ENCODE measurements at places on chromosomes 7 and 10.

- no peak for DNase-seq
Measured at GRCh38 chr7:4202154-4202736, 479.9 kb upstream of the FOXK1 start.

DNA sequence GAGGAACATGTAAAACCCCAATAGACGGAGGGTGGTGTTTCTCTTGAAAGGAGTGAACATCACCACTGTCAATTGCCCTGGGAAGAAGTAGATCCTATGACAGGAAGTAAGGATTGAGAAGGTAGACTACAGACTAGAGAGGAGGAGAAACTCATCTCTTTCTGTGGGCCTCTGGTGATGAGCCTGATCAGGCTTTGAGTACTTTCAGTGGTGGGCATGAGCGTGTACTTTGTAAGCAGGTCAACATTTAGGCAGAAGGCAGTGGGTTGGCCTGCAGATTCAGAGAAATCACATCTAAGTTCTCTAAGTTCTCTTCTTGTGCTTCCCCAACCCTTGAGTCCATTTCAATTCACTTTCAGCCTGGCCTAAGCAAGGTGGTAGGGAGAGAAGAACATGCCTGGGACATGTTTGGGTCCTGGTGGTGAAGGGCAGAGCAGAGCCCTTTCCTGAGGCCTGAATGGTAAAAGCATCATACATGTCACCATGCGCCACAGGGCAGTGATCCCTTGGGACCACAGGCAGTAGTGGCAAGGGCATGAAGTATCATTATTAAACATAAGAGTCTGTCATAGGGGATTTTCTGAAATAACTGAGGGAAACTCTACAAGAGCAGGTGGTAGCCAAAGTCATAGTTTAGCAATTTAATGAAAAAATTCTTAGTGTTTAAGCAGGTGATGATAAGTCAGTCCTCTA, 56.4 kb upstream of the ANKRD1 start:
- no peak for DNase-seq

- no peak for DNase-seq
Measured at GRCh38 chr7:9835199-9835598, 1138.5 kb upstream of the PHF14 start.

GRCh38 chr7:148598351-148598750, 7.8 kb downstream of the C7orf33 start:
- DNase-seq, result no peak

GRCh38 chr7:22559829-22560489, 60.0 kb upstream of the STEAP1B start:
- DNase-seq, result no peak

DNA sequence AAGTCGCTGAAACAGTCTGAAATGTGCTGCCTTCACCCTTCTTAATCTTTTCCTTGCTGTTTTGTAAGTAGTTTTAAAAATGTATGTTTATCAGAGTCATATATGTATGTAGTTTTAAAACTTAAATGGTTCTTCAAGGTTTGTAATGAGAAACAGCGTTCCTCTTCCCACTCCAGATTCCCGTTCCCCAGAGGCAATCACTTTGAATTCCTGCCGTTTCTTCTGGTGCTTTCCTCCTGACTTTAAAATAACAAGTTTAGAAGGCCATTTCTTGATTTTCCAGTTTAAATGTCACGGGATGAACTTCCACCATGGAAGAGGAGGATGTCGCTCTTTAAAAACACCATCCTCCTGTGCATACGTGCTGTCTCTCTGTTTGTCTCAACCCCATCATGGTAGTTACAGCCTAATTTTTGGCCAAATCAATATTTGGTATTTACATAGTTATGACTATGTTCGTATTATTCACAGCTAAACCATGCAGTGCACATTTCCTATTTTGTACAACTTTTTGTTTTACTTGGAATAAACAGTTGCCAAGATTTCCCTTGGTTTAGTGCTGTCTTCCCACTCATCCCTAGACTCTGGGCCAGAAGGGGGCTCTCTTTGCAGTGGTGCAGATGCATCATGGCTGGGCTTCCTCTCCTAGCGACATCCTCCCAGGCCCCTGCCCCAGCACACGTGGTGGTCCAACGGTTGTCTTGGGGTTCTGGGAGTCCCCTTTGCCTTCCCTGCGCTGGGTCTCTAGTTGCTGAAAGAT, 151.4 kb downstream of the PTPN20 start:
- no peak for DNase-seq

GRCh38 chr10:4546500-4546899, 279.5 kb upstream of the AKR1E2 start:
- DNase-seq, result no peak

DNA sequence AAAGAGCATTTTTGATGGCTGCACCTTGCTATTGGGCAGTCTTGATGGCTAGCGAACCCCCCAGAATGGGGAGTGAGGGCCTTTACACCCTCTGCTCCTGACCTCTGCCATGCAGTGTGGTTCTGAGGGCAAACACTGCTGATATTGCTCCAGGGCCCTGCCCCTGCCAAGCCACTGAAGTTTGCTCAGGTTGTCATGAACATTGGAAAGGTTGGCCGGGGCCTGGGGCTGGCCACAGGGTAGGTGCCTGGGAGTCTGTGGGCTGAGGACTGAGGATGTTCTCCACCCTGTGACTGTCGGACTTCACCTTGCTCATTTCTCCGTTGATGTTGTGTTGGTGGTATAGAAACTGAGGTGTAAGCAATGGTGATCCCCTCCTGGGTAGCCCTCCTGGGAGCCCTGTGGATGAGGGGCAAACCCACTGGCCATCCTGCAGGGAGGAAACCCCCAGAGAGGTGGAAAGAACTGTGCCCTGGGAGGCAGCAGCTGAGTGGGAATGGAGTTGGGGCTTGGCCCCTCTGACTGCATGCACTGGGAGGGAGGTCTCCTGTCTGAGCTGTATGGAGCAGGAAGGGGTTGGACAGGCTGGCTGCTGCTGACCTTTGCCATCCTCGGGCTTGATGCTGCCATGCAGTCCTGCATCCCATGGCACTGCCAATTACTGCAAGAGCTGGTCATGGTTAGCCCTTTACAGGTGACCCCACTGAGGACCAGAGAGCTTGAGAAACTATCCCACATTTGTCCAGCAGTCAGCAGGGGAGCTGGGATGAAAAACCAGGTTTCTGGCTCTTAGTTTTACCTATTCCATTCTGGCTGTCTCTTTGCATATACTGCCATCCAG, 77.1 kb downstream of the SH2D4B start:
- DNase-seq, result no peak

DNA sequence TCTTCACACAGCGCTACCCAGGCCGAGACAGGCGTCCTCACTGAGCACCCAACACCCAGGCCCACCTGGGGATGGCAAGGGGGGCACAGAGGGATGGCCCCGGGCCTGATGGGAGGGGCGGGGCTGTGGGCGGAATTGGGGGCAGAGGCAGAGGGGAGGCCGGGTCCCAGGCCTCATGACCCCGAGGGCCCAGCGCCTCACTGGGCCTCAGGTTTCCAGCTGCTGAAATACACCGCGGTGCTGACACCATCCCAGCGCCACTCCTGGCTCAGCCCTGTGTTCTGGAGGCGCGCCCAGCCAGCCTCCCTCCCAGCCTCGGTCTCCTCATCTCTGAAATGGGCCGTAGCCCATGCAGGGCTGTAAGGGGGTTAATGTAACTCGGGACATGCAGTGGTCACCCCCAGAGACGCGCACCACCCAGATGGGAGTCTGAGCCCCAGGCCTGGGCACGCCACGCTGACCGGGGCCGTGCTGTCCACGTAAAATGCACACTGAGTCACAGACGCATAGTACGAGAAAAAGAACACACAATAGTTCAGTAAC, 82.3 kb downstream of the UNCX start:
- DNase-seq, result no peak

DNA sequence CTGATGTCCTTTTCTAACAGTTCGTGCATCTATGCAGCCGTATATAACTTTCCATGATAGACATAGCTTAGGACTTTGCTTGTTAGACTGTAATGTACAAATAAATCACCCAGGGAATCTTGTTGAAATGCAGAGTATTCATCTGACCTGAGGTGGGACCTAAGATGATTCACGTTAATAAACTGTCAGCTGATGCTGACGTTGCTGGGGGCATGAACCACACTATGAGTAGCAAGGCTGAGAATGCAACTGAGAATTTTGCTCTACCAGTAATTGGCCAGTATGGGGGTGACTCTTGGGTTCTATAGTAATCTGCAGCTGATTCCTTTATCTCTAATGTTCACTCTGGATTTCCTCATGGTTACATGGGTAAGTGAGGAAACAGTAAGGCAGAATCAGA, 130.1 kb upstream of the MALRD1 start:
- no peak for DNase-seq

GRCh38 chr7:24668927-24669635, 88.2 kb downstream of the GSDME start:
- DNase-seq, result no peak

DNA sequence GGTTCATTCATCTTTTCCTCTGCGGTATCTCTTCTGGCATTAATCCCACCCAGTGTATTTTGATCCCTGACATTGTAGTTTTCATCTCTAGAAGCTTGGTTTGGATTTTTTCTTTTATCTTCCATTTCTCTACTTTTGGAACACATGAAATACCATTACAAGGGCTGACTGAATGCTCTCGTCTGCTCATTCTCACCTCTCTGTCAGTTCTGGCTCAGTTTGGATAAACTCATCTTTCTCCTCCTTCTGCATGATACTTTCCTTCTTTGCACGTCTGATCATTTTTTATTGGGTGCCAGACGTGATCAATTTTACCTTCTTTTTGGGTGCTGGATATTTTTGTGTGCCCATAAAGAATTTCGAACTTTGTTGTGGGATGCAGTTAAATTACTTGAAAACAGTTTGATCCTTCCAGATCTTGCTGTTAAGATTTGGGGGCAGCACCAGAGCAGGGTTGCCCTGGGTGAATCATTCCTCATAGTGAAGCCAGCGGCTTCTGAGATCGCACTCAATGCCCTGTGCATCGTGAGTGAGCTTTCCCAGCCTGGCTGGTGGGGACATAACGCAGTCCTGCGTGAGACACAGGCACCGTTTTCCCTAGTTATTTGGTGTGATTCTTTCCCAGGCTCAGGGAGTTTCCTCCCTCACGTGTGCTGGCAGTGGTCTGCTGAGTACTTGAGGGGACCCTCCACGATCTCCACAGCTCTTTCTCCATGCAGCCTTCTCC, 53.8 kb downstream of the LHPP start:
- no peak for DNase-seq

GRCh38 chr10:89478085-89478738, 57.2 kb downstream of the SLC16A12 start:
- no peak for DNase-seq

DNA sequence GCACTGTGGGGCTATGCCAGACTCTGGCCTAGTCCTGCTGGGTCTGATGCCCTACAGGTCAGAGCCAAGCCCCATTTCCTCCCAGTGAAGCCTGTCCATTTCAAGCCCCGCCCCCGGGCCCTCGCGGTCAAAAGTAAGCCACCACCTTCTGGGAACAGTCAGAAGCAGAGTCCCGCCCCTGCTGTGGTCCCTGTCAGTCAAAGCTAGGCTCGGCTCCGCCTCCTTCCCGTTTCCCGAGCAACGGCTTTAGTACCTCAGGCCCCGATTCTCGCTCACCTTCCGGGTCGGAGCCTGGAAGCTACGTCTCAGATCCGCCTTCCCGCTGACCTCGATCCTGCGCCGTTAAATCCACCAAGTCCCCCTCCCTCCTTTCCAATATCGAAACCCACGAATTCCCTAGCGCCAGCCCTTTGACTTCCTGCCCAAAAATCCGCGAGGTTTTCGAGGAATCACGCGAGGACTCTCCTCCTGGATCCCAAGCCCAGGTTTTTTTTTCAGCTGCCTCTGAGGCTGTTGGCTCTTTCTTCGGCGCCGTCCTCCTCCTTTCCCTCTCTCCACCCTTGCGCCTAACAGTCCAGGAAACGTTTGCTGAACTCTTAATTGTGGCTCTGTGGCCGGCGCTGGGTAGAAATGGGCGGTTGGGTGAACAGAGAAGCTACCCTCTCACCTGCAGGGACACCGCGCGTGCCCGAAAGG, 11.8 kb downstream of the SFXN3 start:
- peak; percentile 90 for DNase-seq

- no peak for DNase-seq
Measured at GRCh38 chr7:139976838-139977656, 85.7 kb downstream of the PARP12 start.

DNA sequence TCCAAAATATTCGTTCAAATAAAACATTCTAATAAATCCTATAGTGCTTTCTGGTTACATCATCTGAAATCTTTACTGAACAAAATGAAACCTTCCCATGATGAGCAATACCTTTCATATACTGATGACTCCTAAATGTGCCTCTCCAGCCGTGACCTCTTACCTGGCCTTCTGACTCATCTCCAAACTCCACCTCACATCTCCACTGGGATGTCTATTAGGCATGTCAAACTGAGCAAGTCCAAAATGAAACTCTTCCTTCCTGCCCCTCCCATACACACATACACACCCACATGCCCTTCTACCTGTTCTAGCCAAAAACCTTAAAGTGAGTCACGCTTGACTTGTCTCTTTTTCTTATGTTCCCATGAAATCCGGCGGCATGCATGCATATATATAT, 22.9 kb downstream of the GSAP start:
- DNase-seq, result no peak

GRCh38 chr7:155009570-155010157, 6.7 kb upstream of the PAXIP1 start:
- DNase-seq, result no peak

DNA sequence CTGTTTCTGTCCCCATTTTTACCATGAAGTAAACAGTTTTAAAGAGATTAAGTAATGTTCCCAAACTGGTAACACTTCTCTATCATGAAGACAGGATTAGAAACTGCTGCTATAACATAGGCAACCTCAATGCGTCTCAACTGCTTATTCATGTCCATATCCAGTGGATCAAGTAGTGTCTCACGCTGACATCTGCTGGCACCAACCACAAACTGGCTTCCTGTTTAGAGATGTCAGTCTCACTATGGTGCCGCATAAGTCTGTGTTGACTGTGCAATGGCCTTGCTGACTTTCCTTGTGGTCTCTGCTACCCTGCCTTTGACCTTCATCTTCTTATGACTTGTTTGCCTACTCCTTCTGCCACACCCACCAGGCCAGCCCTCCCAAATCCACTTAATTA, 369.6 kb upstream of the DPP6 start:
- no peak for DNase-seq

DNA sequence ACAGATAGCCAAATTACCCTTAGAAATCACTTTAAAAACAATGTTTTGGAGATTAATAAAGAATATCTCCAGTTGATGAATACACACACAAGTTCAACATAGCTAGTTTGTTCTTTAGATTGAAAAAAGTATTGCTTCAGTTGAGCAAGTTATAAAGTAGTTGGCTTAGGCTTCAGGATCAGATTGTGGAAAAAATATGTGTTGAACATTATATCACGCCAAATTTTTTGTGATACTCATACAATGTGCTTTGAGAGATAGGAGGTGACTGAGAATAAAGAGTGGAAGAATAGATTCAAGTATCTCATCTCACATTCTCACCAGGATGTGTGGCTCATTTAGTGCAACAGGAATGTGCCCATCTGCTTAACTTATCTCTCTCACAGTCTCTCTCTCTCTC, 553.3 kb downstream of the HTR7 start:
- no peak for DNase-seq
